HCEC 1CT (cell line): ENCODE measurements at places on chromosomes 5 and 9.
A peak's percentile ranks its signal among the peaks of the same experiment; 100 is the strongest.

DNA sequence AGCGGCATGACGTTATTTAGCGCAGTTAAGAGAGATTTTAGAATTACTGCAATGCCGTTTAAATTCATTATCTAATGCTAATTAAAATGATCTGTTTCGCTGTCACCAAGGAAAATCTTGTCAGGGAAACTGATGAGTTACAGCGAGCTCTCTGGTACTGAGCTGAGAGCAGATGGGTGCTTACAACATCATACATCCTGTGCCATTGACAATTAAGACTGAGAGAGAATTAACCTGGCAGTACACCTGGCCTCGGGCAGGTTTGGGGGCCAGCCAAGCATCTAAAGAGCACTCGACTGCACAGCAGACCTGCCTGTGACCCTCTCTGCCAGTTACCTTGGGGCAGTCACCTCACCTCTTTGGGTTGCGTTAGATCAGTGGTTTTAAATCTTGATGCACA, 55.0 kb downstream of the PUM3 start:
- DNase-seq, result no peak

DNA sequence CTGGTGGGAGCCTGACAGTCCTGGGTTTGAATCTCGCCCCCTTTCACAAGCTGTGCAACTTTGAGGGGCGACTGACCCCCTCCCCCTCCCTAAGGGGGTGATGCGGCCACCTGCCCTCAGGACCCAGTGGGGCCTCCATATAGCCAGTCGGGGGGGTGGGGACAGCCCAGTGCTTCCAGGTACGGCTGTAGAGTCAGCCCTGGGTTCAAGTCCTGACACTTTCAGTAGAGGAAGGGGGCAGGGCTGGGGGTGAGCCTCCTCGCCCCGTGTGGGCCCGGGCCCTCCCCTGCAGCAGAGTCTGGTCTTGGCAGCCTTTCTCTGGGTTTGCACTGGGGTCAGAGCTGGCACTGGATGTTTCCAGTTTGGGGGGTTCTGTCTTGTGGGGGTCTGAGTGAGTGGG, 216.3 kb downstream of the C9orf50 start:
- no peak for DNase-seq

DNA sequence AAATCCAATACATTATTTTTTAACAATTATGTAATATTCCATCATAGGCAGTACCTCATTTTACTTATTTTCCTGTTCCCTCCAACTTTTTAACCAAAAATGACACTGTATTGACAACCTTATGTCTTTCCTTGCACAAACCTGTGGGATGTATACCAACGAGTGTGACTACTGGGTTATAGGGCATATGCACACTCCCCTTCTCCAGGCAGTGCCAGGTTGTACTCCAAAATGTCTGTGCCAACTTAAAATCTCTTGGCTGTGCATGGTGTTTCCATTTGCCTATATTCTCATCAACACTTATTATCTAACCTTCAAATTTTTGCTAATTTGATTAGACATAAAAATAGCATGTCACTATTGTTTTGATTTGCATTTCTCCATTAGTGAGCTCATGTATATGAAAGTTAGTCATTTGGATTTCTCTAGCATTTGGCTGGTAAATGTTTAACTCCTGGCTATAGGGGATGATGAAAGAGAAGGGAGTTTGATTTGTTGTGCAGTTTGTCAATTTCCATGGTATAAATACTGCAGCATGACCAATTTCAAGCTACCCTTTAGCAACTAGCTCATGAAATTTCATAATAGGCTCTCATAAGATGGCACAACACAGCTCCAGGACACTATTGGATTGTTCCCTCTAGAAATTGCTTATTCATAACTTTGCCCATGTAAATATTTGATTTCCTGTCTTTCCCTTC, 129.9 kb downstream of the BAAT start:
- DNase-seq, result no peak

DNA sequence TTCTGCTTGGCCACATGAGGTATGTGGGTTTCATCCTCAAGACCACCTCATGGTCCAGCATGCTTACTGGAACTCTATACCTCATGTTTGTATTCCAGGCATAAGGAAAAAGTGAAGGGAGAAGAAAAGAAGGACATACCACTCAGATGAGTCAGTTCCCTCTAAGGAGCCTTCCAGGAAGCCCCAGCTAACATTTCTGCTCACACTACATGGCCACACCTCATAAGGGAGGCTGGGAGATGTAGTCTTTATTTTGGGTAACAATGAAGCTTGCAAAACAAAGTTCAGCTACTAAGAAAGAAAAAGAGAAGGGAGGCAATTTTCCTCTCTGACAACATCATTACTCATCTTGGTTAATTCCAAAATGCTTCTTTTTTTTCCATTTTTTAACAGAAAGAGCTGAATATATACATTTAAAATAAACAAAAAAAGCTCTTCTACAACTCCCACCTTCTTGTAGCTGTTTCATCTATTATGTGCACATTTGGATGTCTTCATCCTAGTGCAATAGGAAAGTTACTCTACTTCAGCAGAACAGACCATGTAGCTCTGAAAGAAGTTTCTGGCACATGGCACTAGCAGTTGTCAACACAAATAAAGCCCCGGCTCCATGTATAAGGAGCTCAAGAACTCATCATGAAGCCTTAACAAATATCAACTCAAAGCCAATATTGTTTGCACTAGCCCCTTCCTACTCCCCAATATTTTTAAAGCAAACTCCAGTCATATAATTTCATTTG, 123.6 kb upstream of the CCDC112 start:
- DNase-seq, result peak; percentile 98

DNA sequence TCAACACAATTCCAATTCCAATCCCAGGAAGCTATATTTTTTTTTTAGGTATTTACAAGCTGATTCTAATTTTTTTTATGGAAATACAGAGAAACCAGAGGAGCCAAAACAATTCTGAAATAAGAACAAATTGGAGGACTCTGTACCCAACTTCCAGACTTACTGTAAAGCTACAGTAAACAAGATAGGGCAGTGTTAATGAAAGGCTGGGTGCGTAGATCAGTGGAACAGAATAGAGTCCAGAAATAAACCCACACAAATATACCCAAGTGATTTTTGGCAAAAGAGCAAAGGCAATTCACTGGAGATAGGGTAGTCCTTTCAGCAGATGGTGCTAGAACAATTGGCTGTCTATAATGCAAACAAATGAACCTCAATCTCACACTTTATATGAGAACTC, 50.6 kb downstream of the WHRN start:
- no peak for DNase-seq

DNA sequence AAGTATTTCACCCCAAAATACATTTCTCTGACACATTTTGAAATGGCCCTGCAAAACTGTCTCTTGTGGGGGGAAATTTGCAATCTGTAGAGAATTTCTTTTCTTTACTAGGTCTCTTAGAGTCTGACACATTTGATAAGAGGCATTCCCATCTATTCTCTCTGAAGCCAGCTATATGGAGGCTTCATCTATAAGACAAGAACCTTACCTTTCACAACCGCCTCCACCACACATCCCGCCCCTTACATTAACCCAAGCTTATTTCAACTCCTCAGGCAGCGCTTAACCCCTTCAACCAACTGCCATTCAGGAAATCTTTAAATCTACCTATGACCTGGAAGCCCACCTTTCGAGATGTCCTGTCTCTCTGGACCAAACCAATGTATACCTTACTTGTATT, 829.5 kb downstream of the TLE4 start:
- DNase-seq, result no peak

DNA sequence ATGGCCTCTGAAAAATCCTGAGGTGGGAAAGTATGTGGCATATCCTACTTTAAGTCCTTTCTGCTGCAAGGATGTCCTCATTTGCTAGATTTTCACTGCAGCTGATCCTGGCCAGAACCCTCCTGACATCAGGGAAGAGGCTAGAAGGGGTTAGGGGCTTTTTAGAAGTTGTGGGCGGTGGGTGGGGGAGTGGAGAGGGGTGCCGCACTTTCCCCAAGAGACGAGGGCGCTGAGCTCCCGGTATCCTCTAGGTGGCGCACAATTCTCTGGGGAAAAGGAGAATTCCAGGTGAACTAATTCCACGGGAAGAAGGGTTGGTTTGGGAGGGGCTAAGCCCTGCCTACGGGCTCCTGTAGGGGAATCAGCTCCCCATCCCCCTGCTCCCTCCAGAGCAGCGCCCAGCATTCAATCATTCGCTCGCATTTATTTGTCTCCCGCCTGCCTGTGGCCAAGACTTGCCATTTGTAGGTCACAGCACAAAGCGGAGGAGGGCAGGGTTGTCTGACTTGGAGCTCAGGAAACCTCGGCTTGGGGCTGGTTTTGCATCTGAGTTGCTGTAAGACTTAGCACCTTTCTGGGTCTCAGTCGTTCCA, 42.9 kb upstream of the HAND1 start:
- no peak for DNase-seq

DNA sequence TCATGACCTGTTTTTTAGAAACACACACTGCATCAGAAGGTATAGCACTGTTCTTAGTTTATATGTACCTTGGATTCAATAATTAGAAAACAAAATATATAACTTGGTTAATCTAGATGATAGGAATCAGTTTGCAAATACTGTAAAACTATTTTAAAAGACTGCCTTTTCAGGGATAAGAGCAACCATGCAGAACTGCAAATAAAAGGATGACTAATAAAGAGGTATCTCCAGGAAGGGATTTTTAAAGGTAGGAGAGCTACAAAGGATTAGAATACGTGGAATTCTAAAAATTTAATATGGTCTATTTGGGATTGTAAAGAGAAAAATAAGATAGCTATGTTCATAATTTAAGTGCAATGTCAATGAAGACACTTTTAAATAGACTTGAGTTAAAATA, 9.4 kb downstream of the GABRA1 start:
- no peak for DNase-seq

GRCh38 chr9:98335661-98336060, 80.2 kb upstream of the TBC1D2 start:
- DNase-seq, result no peak

DNA sequence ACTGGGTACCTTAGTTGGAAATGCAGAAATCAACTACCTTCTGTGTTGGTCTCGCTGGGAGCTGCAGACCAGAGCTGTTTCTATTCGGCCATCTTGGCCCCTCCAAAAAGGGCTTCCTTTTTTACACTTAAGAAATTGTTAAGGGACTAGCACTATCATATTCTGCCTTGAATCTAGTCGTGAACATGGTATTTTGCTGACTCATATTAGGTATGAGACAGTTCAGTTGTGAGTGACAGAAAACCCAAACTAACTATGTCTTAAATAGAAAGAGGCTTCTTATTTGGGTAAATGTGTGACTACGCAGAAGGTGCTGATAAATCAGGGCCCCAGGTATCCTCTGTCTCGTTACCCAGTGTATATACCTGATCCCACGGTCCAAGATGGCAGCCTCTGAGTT, 298.2 kb downstream of the EDIL3 start:
- peak; percentile 7 for DNase-seq

DNA sequence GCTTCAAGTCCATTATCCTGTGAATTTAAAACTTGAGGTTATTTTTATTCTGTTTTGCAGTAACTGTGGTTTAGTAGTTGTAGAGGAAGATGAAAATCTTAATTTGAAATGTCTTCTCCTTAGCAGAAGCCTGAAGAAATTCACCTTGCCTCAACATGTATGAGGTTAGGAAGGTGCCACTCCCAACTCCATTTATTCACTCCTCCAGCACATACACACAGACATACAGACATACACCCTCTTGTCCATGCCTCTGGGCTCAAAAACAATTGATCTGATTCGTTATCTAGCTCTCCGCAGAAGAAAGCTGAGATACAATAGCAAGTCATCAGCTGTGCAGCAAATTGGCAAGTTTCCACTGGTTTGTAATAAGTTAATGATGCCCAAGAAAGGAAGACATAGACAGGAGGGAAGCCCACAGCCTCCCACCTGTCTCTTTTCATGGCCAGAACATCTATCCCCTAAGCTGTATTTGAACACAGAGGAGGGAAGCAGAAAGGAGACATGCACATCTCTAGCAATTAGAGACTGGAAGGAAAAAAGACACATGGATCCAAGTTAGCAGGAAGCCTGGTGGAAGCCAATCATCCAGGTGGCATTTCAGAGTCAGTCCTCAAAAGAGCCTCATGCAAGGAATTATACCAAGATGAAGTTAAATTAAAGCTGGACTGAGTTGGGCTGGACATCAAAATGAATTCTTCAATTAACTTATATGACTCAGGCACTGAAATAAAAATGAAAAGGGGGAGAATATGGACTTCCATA, 257.9 kb downstream of the ASTN2 start:
- no peak for DNase-seq

DNA sequence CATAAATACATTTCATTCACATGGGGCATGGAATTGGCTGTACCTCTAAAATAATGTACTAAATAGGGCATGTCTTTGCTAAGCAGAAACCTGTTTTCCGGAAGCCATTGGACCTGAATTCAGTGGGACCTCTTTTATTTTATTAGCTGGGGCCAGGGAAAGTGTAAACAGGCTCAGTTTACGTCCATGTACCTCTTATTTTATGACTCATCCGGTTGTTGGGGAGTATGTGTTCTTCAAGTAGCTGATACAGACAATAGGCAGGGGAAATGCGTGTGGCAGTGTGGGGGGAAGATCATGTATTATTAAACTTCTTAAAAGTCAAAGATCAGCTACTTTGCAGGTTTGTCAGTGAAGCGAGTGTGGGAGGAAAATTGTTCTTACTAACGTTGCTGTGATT, 1.4 kb upstream of the GDNF start:
- DNase-seq, result no peak

- DNase-seq, result no peak
Measured at GRCh38 chr5:156838961-156839360, 11.1 kb upstream of the PPP1R2B start.

DNA sequence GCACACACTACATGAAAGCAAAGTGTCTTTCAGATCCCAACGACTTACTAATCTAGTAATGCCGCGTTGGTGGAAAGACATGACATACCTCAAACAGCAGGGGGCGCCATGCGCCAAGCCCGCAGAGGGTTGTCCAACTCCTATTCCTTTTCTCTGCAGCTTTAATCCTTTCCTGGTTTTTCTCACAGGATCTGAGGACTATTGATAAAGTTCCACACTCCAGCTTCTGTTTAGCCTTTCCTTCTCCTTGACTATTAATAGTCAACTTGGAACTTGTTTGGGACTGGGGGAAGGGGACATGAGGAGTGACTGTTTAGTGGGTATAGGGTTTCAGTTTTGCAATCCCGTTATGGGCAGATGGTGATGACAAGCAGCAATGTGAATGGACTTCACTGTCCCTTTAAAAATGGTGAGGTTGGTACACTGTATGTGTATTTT, 62.9 kb downstream of the OTULIN start:
- DNase-seq, result peak; percentile 61

GRCh38 chr5:154110716-154111115, 71.9 kb downstream of the MFAP3 start:
- DNase-seq, result peak; percentile 61

- no peak for DNase-seq
Measured at GRCh38 chr5:157275403-157275802, 9.5 kb downstream of the CYFIP2 start.

GRCh38 chr5:10760096-10760920, 726 bp downstream of the DAP start:
- DNase-seq, result peak; percentile 57

- no peak for DNase-seq
Measured at GRCh38 chr9:103941104-103941503, 153.0 kb upstream of the SMC2 start.

GRCh38 chr5:135129307-135129706, 95.3 kb upstream of the PITX1 start:
- no peak for DNase-seq
